ENCODE measurements at places on chromosomes 7 and 10. TPM values are rescaled to one million over a fixed set of nuclear protein-coding genes. Genes with fewer than 3 reads are reported as not detected.
A peak's percentile ranks its signal among the peaks of the same experiment; 100 is the strongest.

DNA sequence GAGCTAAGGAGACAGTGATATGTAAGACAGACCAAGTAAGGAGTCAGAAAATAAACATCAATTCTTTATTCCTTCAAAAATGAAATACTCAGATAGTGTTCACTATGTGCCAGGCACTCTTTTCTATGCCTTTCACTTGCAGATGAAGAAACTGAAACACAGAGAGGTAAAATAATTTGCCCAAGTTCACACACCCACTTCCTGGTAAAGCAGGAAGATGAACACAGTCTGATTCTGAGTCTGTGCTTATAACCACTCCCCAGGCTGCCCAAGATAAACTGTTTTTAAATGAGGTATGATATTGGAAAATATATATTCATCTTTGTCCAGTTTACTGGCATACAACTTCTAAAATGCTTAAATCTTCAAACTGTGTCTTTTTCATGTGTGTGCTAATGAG is 294.4 kb upstream of the NPVF start:
- DNase-seq, result no peak

- DNase-seq, result no peak
Measured at GRCh38 chr7:42106562-42106961, 130.4 kb downstream of the GLI3 start.

DNA sequence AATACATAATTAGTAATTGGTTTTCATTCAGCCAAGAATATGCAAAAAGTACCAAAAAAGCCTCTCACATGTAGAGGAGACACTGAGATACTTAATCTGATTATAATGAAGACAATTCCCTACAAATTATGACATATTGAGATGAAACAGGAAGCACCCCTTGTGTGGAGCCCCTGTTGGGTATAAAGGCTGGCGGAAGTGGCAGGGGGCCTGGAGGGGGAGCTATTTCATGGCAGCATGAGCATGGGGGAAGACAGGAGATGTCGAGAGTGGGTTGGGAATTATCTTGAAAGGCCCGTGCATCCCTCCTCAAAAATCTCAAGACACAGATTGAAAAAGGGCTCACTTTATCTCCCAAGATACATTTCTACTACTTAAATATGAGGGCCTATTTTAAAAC is 96.9 kb downstream of the PIP4K2A start:
- DNase-seq, result no peak

- DNase-seq, result no peak
Measured at GRCh38 chr7:69823151-69823744, 225.0 kb downstream of the AUTS2 start.

- no peak for DNase-seq
Measured at GRCh38 chr10:124680675-124681074, 63.5 kb downstream of the FAM53B start.

- DNase-seq, result peak; percentile 58
Measured at GRCh38 chr10:119541459-119542356, 811 bp downstream of the RGS10 start.

DNA sequence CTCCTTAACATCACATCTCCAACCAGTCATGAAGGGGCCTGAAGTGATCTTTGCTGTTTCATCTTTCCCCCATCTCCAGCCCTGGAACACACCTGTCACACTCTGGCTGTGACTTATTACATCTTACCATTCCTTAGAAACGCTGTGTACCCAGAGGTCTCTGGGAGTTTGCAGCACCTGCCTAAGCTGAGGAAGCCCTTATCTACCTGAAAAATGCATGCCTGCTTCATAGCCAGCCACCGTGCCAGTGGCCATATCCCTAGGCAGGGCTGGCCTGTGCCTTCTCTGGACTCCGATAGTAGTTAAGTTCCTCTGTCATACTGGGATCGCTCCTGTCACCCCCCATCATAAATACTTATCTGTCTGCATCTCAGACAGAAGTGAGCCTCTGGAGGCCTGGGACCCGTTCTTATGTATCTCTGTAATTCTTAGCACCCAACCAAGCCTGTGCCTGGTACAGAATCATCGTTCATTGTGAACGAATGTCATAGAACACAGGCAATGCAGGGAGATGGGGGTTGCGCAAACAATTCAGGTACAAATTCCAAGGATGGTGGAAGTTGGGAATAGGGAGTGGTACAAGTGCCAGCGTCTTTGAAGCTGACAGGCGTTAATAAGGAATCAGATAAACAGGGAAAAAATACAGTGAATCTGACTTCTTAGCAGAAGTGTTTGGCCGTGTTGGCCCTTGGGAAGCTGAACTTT is 254.6 kb downstream of the CAMK1D start:
- no peak for DNase-seq

DNA sequence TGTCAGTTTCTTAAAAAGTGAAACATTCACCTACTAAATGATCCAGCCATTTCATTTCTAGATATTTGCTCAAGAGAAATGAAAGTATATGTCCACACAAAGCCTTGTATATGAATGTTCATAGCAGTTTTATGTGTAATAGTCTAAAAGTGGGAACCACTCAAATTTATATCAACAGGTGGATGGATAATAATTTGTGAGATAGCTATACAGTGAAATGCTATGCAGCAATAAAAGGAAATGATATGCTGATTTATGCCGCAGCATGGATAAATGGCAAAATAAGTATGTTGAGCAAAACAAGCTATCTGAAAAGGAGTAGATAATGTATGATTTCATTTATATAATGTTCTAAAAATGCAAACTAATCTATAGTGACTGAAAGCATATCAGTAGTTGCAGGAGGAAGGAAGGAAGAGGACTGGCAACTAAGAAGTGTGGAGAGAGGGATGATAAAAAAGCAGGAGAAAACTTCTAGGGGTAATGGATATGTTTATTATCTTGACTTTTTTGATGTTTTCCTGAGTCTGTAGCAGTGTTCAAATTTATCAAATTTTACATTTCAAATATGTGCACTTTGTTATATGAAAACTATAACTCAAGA is 80.6 kb downstream of the ABCB5 start:
- no peak for DNase-seq

DNA sequence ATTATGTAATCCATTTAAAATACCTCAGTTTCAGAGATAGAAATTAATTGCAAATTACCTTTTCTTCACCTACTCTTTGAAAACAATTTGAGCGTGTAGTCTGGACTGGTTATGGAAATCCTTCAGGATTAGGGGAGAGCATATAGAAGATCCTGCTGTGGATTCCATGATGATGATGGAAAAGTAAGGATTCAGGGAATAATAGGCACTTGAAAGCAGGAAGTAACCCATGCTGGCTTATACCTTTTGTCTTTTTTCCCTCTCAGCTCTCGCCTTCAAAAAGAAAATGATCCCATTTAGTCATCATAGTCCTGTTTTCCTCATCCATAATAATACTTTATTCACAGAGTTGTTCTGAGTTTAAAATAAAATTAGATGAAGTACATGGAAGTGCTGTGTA is 4.4 kb downstream of the HBP1 start:
- DNase-seq, result no peak

GRCh38 chr10:121658611-121659010 is 60.4 kb upstream of the FGFR2 start:
- no peak for DNase-seq

DNA sequence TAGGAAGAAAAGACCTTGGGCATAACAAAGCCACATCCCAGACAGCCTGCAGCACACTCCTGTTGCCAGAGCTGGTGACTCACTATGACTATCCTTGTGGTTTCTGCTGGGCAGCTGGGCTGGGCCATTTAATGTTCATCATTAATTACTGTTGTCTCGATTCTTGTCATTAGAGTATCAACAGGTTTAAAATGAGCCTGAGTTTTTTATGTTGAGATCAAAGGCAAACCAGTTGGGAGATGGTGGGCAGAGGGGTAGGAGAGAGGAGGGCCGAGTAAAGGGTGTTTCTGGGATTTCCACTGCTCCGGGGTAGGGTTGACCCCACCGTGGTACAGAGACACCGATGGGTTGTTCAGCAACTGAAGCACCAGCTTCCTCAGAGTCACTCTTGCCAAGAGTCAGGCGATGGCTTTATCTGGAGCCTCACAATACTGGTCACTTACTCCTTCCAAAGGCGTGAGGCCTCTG is 128.7 kb upstream of the LYZL1 start:
- no peak for DNase-seq

- no peak for DNase-seq
Measured at GRCh38 chr10:113137941-113138685, 188.1 kb downstream of the TCF7L2 start.

GRCh38 chr10:84140036-84140379 is 699 bp downstream of the GHITM start:
- DNase-seq, result no peak

DNA sequence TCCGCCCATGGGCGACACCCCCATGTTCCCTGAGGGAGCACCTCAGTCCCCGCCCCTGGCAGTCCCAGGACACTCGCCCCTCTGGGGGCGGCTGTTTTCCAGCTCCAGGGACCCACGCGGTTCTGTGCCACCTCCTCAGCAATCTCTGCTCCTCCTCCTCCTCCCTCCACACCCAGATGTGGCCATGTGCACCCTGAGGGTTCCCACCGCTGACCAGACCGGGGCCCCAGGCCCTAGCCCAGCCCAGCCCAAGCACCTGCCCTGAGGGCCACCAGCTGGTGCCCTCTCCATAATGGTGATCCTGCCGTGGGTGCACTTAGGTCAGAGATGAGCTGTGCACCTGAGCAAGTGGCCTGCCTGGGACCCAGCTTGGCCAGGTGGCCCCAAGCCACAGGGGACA is 25.1 kb downstream of the AP5Z1 start:
- DNase-seq, result no peak

DNA sequence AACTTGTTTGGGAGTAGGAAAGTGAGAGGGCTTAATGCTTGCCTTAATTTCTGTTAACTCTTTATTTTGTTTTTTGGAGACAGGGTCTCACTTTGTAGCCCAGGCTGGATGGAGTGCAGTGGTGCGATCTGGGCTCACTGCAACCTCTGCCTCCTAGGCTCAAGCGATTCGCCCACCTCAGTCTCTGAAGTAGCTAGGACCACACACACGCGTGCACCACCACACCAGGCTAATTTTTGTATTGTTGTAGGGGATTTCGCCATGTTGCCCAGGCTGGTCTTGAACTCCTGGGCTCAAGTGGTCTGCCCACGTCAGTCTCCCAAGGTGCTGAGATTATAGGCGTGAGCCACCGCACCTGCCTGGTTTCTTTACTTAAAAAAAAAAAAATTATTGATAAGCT is 1.9 kb downstream of the PPP2R2D start:
- DNase-seq, result no peak

The FAM25C gene
- total RNA-seq, result 0.57 TPM

The IRF5 gene
- total RNA-seq, result 10.0 TPM

The GPR37 gene
- 0.52 TPM for total RNA-seq

The CYP2C18 gene
- 0.14 TPM for total RNA-seq

The ZNF467 gene
- total RNA-seq, result 3.8 TPM

The EPHB4 gene
- total RNA-seq, result 7.3 TPM

The AGAP9 gene
- 4.2 TPM for total RNA-seq

Data from thymus (tissue), 14 donors.